ENCODE measurements at places on chromosomes 7 and 10.
A peak's percentile ranks its signal among the peaks of the same experiment; 100 is the strongest.

- H3K36me3 ChIP-seq = no peaks in the 10 kb centered on the region
- no peaks in the 10 kb centered on the region for H3K27me3 ChIP-seq
- H3K4me3 ChIP-seq = no peak overlapping the region
- no peak overlapping the region for H3K27ac ChIP-seq
- DNase-seq = no peak
These were observed 256.2 kb upstream of the FERD3L start for GRCh38 chr7:19401461-19401860.

GRCh38 chr10:5617521-5617920, 48.9 kb downstream of the ASB13 start:
- H3K4me3 ChIP-seq = no peak overlapping the region
- H3K4me1 ChIP-seq = no peaks in the 10 kb centered on the region
- H3K36me3 ChIP-seq = no peaks in the 10 kb centered on the region
- no peaks in the 10 kb centered on the region for H3K27me3 ChIP-seq

- DNase-seq = no peak
- no peak overlapping the region for H3K27ac ChIP-seq
- no peaks in the 10 kb centered on the region for H3K4me1 ChIP-seq
- H3K27me3 ChIP-seq = no peaks in the 10 kb centered on the region
- H3K36me3 ChIP-seq = peaks cover 19% of the 10 kb centered on the region
These were observed 73.3 kb downstream of the MCU start for GRCh38 chr10:72765051-72765745.

DNA sequence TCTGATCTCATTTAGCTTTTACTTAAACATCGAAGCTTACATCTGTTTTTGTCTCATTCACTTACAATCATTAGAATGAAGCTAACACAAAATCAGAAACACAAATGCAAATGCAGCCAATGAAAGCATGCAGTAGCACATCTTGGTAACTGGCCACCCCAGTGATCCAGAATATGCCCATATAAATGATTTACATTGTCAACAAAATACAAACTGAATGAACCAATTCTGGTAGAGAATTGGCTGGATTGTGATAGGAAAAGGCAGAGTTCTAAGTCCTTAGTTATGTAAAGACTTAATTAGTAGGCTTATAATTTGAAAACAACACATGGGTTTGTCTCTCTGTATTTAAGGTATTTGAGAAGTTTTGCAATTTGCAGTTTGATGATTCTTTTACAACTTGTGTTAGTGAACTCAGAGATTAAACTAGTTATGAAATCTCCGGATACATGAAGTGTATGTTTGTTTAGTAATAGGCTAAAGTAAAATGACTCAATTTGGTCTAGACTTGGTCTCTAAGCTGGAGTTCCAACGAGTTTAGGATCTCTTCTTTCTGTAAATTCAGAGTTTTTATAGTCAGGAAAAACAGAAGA, 21.2 kb downstream of the TECTB start:
- peaks cover 9% of the 10 kb centered on the region for H3K27me3 ChIP-seq
- no peak overlapping the region for H3K27ac ChIP-seq
- H3K4me1 ChIP-seq = no peaks in the 10 kb centered on the region
- no peak for DNase-seq

- no peak overlapping the region for H3K4me3 ChIP-seq
- no peaks in the 10 kb centered on the region for H3K36me3 ChIP-seq
- peaks cover 11% of the 10 kb centered on the region for H3K27me3 ChIP-seq
- peak; percentile 25 for DNase-seq
These were observed 3.5 kb upstream of the GNGT1 start for GRCh38 chr7:93902777-93903423.

DNA sequence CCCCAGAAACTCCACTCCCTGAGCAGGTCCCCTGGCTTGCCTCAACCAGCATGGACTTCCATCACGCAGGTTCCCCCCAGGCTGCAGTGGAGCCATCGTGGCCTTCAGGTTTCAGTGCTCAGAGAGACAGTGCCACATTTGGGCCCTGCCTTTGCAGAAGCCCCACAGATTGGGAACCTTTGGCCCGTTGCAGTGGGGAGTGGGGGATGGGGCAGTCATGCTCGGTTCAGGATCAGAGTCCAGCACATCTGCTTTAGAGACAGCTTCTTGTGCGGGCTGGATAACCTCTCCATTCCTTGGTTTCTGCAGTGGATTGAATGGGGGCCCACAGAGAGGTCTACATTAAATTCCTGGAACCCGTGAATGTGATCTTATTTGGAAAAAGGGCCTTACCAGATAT, 183.9 kb downstream of the EBF3 start:
- H3K27ac ChIP-seq = no peak overlapping the region
- no peaks in the 10 kb centered on the region for H3K27me3 ChIP-seq
- no peaks in the 10 kb centered on the region for H3K36me3 ChIP-seq

DNA sequence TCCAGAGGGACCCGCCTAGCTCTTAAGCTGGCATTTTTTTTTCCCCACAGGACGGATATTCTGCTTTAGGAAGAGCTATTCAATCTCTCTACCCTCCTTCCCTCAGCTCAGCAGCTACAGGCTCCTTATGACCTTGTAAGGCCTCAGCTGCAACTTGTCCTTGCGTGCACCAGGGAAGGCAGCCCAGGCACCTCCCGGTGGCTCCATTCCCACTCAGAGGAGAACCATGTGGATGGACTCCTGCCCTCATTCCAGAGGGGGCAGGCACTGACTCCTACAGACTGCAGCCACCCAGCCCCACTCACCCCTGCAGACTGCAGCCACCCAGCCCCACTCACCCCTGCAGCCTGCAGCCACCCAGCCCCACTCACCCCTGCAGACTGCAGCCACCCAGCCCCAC, 73.7 kb downstream of the ITIH5 start:
- H3K27ac ChIP-seq = no peak overlapping the region
- no peaks in the 10 kb centered on the region for H3K4me1 ChIP-seq
- no peaks in the 10 kb centered on the region for H3K36me3 ChIP-seq
- H3K4me3 ChIP-seq = no peak overlapping the region
- no peaks in the 10 kb centered on the region for H3K27me3 ChIP-seq
- no peak for DNase-seq
